GM19239 (cell line): ENCODE measurements at places on chromosomes 5 and 9.

- no peak for DNase-seq
Measured at GRCh38 chr9:18467696-18468095, 6.3 kb upstream of the ADAMTSL1 start.

DNA sequence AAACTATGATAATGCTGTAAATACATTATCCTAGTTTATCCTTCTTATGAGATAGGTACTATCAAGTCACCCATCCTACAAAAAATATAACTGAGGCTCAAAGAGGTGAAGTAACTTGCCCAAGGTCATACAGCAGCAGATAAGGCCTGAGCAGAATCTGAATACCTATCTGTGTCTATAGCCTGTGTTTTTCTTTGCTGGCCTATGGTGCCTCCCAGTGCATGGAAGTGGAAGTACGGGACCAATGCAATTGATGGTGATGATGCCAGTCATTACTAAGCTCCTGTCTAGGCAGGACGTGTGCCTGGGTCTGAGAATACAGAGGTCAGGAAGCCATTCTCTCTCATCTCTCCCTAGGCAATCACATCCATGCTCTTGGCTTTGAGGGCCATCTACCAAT lies 67.8 kb downstream of the FAT2 start:
- DNase-seq, result peak; percentile 57

- no peak for DNase-seq
Measured at GRCh38 chr9:76525196-76525595, 66.2 kb downstream of the GCNT1 start.

GRCh38 chr5:142918959-142919635 lies 148.9 kb downstream of the ARHGAP26 start:
- DNase-seq, result no peak

GRCh38 chr5:51416149-51416548 lies 32.9 kb downstream of the ISL1 start:
- DNase-seq, result no peak

- no peak for DNase-seq
Measured at GRCh38 chr5:80172067-80172695, 83.7 kb downstream of the SERINC5 start.

- DNase-seq, result no peak
Measured at GRCh38 chr5:136235321-136235720, 42.4 kb upstream of the SMIM32 start.

DNA sequence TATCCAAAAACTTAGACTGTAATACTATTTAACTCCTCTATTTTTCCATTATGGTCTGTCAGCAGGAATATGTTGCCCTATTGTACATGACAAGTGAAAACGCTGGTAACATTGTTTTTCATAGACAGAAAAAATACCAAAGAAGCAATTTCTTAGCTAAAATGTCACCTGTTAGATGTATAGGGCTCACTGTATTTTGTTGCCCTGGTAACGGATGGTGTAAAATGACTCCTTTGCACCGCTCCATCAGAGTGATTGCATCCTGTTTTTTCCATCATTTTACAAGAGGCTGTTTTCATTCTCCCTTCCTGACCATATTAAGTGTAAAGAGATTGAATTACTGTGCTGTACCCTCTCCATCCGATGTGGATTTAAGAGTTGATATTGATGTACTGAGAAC lies 460.1 kb upstream of the TLE4 start:
- DNase-seq, result no peak

GRCh38 chr5:50476549-50476948 lies 35.5 kb upstream of the EMB start:
- peak; percentile 15 for DNase-seq

DNA sequence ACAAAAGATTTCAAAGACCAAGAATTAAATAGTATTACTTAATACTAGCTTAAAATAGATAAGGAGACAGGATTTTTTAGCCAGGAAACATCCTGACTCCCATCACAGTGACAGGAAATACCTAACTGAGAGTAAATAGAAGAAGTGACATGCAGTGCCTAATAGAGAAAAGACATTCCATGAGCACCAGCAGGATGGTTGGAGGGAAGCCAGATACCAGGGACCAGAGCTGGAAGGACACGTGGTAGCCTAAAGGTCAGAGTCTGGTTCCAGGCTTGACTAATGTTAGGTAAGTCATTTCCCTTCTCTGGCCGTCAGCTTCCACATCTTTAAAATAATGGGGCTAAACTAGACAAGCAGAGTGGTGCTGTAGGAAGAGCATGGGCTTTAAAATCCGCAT lies 41.6 kb downstream of the CDK5RAP2 start:
- DNase-seq, result no peak

DNA sequence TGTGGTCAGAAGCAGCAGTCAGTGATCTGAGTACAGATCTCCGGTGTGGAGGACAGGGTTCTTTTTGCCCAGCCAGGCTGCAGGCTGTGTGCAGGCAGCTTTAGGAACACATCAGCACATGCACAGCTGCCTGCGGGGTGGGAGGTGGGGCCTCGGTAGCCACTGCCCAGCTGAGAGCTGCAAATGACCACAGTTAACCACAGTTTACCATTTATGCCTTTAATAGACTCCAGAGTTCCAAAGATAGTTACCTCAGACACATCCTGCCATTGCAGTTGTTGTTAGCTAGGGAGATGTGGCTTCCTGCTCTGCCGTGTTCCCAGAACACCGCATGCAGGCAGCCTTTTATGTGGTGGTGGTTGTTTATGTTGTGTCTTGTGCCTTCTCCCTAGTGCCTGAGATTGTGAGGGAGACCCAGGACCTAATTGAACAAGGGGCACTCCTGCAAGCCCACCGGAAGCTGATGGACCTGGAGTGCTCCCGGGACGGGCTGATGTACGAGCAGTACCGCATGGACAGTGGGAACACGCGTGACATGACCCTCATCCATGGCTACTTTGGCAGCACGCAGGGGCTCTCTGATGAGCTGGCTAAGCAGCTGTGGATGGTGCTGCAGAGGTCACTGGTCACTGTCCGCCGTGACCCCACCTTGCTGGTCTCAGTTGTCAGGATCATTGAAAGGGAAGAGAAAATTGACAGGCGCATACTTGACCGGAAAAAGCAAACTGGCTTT lies 10.2 kb downstream of the EXOC3 start:
- DNase-seq, result no peak

- DNase-seq, result no peak
Measured at GRCh38 chr5:75348241-75348640, 11.2 kb downstream of the HMGCR start.

DNA sequence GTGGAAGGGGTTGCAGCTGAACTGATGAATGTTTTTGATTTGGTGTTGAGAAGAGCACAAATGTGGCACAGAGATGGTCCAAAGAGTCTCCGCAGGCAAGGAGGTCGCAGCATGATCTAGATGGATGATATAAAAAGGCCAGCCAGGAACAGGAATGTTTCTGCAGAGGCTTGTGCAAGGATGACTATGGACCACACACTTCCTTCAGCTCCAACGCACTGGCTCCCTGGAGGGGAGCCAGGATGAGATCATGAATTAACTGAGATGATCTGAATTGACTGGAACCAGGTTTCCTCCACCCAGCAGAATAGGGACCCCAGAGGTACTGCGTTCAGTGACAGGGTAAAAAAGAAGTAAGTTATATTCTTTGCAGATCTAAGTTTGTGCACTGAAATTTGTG lies 89.0 kb downstream of the ARSB start:
- no peak for DNase-seq

GRCh38 chr9:84754881-84755280 lies 85.4 kb downstream of the NTRK2 start:
- DNase-seq, result no peak

DNA sequence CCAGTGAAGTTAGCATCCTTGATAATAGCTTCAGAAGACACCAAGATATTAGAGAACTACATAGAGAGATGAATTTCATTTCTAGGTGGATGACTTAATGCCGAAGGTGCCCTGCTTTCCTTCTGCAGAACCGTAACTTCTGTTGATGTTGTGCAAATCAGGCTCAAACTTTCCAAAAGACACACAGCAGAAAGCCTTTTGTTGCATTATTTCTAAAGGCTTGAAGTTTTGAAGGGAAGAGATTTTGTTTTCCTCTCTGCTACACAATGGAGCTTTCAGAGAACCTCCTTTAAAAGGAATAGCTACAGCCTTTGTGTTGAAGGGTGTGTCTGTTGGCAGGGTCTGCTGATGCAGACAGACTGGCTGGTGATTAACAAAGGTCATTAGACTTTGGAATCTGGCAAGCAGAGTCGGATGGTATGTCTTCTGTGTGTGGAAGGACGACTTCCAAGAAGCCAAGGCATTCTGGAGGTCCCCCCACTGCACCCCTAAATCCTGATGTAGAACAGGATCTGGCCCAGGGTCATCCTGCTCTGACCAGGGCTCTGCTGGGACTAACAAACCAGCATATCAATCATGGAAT lies 57.8 kb downstream of the ZNF462 start:
- DNase-seq, result no peak

- DNase-seq, result no peak
Measured at GRCh38 chr5:16456103-16456832, 9.3 kb downstream of the ZNF622 start.

DNA sequence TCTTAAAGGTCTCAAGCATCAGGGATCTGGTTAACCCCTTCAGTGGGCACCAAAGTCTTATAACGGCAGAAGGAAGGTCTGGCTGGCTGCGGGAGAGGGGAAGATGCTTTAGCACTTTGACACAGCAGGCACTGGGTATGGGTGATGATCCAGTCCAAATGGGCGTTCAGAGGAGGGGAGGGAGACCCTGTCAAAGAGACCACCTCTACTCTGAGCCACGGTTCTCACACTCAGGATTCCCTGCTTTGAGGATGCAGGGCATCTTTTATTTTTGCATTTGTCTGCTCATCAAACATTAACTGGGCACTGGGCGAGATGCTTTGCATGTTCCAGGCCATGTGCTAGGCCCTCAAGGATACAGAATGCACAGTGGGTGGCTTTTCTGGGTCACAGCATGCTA lies 204.0 kb downstream of the DAB2IP start:
- no peak for DNase-seq
